CD4-positive, alpha-beta T cell treated with Interleukin-17A for 1 hour (primary cell): ENCODE measurements at places on chromosomes 11 and 22.

DNA sequence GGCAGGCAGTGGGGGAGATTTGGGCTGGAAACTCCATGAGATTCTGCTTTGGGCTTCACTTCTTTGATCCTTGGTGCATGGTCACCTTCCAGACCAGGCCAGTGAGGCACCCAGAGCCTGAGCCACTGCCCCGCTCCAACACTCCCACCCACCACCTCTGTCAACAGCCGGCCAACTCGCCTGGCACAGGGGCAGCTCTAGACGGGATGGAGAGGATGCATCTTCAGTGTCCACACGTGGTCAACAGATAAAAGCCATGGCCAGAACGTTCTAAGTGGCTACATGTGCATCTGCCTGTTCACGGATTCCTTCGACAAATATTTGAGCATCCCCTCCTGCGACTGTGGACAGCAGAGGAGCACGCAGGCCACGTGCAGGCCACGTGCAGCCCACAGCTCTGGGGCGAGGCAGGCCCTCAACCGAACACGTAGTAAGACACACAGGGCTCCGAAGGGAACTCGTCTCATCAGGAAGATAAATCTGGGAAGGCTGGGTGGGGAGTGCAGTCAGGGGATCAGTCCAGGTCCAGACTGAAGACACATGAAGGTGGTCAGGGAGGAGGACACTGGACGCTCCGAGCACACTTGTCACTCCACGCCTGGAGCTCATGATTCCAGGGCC, 1.2 kb downstream of the LRRC56 start:
- no peak for DNase-seq

GRCh38 chr11:117559698-117560097, 232.0 kb downstream of the CEP164 start:
- no peak for DNase-seq

GRCh38 chr11:116605543-116606459, 167.0 kb downstream of the BUD13 start:
- DNase-seq, result no peak

DNA sequence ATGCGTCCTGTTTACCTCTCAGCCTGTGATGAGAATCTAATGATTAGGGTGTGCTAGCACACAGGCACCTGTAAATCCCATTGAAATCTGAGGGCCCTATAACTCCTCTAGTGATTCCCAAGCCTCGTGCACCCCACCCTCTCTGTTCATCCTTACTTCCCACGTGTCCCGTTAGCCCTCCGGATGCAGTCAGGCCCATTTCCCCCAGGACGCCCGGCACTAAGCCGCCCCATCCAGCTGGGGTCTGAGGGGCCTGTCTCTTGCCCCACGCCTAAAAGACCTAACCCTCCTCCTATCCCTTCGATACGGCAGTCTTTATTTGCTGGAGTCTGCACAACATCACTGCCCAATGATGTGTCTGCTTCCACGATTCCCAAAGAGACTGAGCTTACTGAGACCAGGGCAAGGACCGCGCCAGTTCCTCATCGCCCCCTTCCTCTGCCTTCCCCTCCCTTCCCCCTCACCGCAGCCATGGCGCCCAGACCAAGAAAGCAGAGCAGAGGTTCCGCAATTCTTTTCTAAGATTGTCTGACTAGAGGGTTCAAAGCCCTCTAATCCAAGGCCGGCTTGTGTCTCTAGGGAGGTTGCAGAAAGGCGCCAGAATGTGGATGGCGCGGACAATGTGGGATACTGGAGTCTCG, 1.1 kb upstream of the FADS2 start:
- DNase-seq, result no peak

DNA sequence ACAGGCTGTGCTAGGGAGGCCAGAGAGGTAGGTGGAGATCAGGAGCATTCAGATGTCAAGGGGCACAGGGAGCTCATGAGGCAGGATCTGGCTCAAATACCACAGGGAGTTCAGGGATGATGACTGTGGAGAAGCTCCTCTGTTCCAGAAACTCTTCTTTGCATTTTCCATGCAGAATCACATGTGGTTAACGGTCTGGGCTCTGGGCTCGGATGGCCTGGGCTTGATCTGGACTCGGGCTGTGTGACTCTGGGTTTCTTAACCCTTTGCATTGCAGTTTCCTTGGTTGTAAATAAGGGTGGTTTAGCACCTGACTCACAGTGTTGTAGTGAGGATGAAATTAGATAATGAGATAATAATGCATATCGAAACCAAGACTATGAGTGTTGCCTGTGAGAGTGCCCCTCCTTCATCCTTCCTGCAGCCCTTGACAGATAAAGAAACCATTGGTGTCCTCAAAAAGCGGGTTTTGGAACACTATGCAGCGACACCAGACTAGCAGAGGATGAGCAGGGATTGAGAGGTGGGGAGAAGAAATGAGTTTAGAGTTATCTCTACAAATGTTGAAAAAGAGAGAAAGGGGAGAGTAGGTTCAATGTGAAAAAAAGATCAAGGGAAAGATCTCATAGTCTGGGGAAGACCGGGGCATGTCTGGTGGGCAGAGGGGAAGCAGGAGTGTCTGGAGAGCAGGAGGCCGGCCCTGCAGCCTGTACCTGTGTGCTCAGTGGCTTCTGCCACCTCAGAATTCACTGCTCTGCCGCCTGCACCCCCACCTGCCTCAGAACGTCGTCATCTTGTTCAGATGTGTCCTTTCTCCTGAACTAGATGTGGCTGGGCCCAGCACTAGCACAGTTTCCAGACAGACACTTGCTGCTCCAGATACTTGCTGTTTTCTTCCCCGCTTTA, 197.8 kb upstream of the SORL1-AS1 start:
- peak; percentile 30 for DNase-seq

- no peak for DNase-seq
Observed at GRCh38 chr11:108525161-108525560, 27.0 kb upstream of the POGLUT3 start.

- no peak for DNase-seq
Observed at GRCh38 chr11:43576320-43576802, 104.2 kb upstream of the HSD17B12 start.

DNA sequence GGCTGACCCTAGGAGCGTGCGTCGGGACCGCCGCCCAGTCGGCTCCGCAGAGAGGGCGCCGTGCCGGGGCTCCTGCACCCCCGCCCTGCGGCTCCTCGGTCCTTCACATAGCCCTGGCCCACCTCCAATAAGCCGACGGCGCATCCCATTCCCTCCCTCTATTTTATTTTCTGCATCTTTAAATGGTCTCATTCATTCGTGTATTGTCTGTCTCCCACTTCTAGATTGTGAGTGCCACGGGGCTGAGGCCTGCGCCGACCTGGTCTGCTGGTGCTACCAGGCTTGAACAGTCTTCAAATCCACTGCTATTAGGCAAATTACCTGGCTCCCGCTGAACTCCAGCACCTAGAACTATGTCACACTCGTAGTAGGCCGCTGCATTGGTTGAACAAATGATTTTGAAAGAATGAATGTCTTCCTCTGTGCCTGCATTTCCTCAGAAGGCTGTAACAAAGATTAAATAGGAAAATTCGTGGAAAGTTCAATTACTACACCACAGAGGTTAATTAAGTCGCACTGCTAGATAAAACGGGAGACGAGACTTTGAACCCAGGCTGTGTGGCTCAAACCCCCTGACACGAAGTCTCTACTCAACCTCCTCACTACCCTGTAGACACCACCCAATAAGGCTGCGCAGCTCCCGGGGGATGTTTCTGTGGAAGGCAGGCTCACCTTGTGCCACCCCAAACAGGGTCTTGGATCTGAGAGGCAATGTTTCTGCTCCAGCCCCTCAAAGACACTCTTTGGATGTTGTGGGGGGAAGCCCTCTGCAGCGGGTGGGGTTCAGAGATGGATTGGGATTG, 1.2 kb upstream of the PPP1R14B start:
- DNase-seq, result no peak

DNA sequence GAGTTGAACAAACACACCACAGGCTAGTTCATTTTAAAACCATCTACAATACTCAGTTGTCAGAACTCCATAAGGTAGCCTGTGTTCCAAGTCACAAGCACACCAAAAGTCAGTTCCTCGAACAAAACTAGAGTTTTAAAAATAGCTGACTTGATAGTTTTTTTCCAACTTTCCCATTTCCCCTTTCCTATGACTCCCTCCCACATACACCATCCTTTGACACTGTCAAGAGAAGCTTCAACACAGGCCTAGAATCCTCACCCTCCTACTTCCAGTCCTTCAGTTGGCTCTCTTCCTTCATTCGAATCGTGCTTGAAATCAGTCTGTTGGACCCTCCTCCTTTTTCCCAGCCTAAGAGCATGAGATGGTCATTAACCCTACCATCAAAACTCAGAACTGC, 105.7 kb upstream of the AKIP1 start:
- DNase-seq, result no peak

GRCh38 chr11:74932797-74933196, 16.1 kb downstream of the XRRA1 start:
- no peak for DNase-seq

GRCh38 chr11:126339073-126339862, 16.2 kb upstream of the ST3GAL4 start:
- no peak for DNase-seq

DNA sequence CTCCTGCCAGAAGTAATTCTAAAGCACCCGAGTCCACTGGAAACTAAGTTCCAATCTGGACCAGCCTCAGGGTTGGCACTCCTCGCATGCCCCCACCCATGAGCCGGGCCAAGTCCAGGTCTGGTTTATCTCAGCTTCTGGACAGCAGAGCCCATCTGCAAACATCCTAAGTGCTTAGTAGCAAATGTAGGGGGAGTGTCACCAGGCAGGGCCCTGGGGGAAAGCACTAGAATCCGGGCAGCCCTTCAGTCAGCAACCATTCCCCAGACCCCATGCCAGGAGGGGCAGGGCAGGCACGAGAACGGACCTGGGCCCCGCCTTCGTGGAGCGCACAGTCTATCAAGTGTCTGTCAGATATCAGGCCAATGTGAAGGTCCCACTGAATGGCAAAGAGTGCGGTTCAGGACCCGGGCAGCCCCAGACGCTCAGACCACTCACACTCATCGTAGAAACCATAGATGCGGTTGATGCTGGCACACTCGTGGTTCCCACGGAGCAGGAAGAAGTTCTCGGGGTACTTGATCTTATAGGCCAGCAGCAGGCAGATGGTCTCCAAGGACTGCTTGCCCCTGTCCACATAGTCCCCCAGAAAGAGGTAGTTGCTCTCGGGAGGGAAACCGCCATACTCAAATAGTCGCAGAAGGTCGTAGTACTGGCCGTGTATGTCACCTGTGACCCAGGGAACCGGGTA, 1.3 kb downstream of the PPP1CA start:
- no peak for DNase-seq

DNA sequence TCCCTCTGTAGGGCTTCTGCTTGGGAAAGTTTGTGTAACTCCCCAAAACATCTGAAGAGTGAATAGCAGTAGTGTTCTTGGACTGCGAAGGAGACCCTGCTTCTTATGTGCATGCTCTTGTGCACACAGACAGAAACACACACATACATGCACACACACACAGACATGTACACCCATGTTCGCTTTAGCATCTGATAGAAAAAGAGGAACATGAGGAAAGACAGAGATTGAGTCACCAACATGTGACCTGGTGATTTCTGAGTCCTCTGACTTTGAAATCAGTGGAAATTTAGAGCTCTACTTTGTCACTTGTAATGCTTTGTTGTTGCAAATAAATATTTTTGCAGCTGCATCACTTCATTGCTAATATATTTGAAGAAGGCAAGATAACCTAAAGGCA, 23.8 kb downstream of the CD44 start:
- DNase-seq, result no peak

DNA sequence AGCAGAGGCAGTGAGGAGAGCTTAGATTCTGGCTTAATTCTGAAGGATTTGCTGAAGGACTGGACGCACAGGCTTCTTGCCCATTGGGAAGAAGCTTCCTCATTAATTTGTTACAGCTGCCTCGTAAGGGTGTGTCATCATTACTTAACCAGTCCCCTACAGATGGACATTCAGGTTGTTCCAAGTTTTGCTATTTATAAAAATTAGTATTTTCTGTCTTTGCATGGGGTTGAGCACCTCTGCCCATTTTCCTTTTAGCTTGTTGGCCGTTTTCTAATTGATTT, 38.1 kb downstream of the CAPN1 start:
- DNase-seq, result no peak

DNA sequence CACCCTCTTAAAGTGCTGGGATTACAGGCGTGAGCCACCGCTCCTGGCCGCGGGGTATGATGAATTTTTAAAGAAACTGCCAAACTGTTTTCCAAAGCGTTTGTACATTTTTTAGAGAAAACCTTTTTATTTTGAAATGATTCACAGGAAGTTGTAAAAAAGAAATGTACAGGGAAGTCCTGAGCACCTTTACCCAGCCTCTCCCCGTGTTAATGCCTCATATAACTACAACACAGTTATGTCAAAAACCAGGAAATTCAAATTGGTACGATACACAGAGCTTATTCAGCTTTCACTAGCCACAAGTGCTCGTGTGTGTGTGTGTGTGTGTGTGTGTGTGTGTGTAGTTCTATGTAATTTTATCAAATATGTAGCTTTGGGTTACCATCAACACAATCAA, 7.0 kb upstream of the FAM118A start:
- no peak for DNase-seq

DNA sequence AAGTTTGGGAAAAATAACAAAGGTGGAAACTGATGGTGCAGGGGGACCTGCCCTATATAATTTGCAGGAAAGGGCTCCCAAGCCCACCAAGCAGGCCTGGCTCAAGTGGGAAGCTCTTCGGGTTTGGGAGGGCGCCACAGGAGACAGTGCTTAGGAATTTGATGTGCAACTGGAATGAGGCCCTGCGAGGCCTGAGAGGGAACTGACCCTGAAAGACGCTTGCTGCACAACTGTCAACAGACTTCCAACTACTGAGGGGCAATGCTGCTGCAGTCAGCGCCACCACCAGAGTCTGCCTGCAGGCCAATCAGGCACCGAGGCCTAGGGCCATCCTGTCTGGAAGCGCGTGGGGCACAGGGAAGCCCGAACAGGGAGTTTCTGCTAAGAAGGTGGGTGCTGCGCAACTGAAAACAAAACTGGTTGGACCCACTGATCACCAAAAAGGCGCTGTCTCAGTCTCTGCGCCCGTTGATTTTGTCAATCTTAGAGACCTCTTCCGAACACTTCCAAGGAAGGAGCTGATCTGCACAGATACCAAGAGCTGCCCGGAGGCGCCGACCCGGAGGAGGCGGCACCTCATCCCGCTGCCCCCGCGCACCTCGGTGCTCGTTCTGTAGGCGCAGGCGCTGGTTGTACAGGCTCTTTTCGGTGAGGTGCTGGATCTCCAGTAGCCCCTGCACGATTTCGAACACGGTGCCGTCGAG, 667 bp downstream of the DGCR6L start:
- DNase-seq, result no peak

- no peak for DNase-seq
Observed at GRCh38 chr11:124170801-124171586, 12.2 kb upstream of the OR10D3 start.

- DNase-seq, result no peak
Observed at GRCh38 chr11:61829806-61830205, 1.7 kb downstream of the FADS2 start.

DNA sequence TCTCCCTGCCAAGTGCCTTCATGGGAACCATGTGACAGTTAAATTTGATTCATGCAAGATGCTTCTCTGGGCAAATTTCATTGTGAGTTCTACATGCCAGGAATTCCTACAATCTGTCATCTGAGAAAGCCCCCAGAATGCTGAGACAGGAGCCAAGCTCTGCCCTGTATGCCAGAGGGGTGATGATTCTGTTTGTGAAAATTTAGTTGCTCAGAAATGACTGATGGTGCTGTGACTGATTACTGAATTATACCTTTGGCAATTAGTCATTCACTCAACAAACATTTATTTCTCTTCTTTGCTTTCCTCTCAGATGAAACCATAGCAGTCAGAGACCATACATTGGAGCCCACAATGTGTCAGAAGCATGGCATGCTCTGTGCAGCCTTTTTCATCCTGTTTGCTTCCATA, 69.0 kb upstream of the ZBED5 start:
- no peak for DNase-seq
